Gastroesophageal sphincter (tissue), 4 donors: ENCODE measurements at places on chromosomes 2 and 18.

- ATAC-seq = no peak
Observed at GRCh38 chr18:998936-999335, 94.3 kb downstream of the ADCYAP1 start.

DNA sequence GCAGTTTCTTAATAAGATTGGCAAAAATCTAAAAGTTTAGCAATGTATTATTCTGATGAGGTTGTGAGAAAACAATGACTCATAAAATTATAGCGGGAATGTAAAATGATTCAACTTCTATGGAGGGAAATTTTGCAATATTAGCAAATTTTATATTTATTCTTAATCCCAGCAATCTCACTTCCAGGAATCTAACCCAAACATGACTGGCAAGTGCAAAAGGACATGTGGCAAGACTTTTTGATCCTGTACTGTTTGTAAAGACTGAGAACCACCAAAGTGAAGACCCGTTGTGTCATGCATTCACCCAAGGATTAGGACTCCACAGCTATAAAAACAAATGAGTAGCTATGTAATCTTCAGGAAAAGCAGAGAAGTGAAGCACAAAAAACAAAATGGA, 234.8 kb upstream of the KYNU start:
- ATAC-seq = no peak

DNA sequence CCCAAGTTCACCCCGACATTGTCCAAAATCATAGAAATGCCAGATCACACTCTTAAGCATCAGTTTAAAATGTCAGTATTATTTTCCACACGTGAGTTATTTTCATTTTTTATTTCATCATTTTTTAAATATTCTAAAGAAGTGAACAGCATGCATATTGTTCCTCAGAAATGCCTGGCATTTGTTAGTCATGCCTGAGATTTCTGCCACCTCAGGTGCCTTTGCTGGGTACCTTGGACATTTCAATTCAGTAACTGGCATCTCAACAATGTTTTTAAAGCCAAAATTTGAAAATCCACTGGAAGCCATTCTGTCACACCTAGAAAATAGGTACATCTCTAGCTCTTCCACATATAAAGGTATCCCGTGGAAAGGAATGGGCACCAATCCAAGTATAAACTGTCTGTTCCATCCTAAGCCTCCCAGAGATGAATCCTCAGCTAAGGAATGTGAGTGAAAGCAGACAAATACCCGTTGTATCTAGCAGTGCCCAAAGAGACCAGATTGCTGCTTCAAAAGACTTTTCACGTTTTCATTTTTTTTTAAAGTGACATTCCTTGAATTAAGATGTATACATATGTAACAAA, 159.8 kb downstream of the ZNF385B start:
- no peak for ATAC-seq

DNA sequence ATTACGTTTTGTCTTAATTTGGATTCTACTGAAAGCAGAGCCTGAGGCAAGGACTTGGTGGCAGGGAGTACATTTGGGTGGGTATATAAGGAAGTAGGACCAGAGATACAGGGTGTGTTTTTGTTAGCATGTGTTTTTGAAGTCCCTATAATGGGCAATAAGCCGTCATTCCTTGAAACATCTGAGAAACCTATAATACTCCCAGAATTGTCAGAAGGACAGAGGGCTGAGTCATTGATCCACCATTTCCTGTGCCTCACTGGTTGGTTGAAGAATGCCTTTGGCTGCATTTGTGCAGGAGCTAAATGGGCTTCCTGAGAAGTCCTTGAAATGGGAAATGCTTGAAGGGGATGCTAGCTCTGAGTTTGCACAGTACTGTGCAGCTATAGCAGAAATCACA, 281.8 kb upstream of the ZEB2 start:
- no peak for ATAC-seq

DNA sequence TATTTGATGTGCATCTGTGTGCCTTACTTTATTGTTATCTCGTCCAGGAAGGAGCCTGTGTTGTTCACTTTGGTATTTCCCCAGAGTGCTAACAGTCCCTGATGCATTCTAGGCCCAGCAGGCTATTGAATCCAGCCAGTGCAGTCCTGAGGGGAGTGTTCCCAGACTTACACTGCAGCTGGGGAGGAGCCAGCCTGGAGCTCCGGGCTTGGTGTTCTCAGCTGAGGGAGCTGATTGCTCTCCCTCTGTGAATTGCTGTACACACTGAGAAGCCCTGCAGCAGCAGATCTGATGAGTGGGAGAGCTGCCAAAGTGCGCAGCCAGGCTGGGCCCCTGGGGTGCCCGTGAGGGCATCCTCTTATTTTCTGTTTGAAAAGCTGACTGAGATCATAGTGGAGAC, 159.2 kb downstream of the GALNT3 start:
- peak; percentile 55 for ATAC-seq

DNA sequence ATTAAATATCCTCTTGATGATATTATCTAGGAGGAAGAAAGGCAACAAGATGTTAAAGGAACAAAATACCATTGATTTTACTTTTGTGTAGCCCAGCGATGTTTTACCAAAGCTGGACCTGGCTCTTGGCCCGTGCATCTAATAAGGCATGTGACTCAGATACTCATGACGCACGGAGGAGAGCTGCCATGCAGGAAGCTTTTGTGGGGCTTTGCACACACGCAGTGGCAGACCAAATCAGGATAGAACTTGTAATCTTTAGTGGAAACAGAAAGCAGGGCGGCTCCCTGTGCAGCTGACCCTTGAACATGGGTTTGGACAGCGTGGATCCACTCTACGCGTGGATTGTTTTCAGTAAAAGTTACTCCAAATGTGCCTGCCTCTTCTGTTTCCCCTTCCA, 190.0 kb downstream of the NAPG start:
- ATAC-seq = no peak

DNA sequence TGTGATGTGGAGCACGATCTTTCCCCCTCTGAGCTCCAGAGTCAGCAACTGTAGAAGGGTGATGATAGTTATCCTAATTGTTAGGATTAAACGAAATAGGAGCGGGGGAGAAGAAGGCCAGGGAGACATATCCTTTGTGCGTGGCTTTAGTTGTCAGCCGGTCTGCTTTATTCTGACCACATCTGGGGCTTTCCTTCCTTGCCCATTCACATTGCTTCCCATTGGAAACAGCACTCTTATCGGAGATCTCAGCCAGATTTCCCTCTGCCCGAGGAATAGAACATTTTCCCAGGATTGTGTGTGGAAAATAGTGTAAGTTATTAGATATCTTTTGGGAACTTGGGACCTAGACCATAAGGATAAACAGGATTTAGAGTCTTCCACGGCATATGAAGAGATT, 1.5 kb downstream of the RALB start:
- no peak for ATAC-seq
